ENCODE measurements at places on chromosomes 16 and 17. TPM values are rescaled to one million over a fixed set of nuclear protein-coding genes. Genes with fewer than 3 reads are reported as not detected.
A peak's percentile ranks its signal among the peaks of the same experiment; 100 is the strongest.

GRCh38 chr16:27406511-27407128, 4.6 kb downstream of the IL21R start:
- no peak for DNase-seq

DNA sequence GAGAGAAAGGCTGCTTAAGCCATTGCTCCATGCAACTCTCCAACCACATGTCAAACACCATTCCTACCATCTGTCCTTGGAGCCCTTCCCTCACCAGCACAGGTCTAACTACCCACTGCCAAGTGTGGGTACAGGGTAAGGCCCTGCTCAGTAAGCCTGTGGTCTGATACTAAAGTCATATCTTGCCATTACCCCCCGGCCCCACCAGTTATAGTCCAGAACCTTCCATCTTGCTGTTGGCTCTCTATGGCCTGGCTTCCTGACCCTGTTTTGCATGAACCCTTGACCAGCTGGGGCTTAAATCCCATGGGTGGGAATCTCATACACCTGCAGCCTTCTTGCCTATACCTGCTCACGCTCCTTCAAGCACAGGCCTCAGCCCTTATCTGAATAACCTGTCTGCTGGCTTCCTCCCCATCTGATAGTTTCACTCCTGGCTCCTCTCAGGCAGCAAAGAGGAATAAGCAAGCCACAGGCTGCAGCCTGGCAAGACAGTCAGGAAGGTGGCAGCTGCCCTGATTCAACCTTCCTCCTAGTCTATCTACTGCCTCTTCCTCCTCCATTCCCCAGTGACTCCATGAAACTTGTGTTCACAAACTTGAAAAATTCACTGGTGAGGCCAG, 64.1 kb downstream of the ZFHX3 start:
- DNase-seq: no peak

Gene CA7
- total RNA-seq: not detected

DNA sequence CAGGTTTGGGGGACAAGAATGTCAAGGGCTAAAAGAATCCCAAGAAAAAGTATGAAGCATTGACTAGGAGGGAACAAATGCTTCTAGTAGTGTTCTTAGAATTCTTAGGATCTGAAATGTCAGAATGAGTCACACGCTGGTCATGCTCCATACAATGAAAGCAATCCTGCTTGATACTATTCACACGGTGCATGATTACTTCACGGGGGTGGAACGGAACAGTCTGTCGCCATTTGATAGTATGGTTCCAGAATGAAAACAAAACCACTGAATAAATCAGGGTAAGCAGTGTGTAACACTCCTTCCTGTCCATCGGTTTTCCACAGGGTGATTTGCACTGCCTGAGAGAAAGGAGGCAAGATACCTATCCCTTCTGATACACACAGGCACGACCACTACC, 22.9 kb upstream of the YWHAE start:
- DNase-seq: peak; percentile 7

Gene KRTAP4-9
- not detected for total RNA-seq

Gene CLEC19A
- not detected for total RNA-seq

DNA sequence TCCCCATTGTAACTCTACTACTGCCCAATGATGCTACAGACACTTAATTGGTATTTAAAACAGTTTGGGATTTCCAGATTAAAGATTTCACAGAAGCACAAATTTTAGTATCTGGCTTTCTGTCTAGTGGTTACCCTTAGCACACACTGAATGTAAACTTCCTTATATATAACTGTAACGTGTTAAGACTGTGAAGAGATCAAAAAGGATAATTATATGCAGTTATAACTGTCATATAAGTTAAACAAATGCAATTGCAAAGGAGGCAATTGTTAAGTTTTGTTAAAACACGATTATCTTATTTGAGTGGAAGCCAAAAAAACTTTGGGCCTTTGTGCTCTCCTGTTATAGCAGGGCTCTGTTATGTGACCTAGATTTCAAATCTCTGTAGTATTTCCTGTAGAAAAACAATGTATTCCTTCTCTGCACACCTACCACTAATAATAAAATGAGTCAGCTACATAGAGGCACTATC, 147.9 kb downstream of the STXBP4 start:
- DNase-seq: no peak

DNA sequence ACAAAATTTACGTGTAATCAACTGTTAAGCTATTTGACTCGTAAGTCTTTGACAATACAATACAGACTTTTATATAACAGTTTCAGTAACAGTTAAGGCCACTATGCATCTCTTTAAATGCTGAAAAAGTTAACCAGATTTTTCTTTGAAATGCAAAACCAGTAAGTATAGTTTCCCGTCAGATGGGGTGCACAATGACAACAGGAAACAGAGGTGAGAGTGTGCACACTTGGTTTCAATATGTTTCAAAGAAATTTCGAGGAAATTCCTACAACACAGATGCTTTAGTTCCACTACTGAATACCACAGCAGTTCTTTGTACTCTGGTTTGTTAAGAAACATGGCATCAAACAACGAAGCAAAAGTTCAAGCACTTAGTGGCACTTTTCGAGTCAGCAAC, 48.4 kb downstream of the RNF157 start:
- no peak for DNase-seq

GRCh38 chr16:27781195-27781524, 231.2 kb downstream of the KATNIP start:
- DNase-seq: no peak

Gene AURKB
- 6.7 TPM for total RNA-seq
